GM23248 (cell line): ENCODE measurements at places on chromosomes 7 and 10.

DNA sequence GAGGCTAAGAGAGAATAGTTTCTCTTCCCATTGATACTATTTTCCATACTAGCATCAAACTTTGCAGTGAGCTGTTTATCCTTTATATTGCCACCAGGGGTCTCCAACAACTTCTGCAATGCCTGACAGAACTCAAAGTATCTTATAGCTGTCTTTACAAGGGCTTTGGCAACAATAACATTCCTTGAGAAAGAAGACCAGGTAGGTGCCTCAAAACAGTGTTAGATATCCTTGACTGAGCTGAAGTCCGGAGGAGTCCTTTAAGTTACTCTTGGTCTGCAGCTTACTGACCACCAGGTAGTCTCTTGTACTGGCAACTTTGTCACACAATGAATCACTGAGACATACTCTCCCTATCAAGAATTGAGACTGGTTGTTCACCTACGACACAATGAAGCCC lies 30.0 kb upstream of the TES start:
- DNase-seq: peak; percentile 77

DNA sequence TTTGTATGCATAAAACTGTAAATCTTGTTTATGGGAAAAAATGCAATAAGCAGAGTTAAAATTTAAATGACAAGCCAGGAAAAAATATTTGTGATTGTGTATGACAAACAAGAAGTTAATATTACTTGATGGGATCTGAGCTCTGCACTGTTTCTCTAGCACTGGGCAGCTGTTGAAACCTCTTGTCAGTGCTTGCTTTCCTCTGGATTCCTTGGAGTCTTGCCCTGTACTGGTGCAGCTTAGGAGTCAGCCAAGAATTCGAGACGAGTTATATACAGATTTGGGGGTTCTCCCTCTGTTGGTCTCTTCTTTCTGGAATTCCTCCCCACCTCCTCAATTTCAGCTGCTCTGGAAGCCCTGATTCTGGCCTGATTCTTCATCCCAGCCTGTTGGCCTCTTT lies 24.3 kb upstream of the OPN4 start:
- DNase-seq: peak; percentile 38

DNA sequence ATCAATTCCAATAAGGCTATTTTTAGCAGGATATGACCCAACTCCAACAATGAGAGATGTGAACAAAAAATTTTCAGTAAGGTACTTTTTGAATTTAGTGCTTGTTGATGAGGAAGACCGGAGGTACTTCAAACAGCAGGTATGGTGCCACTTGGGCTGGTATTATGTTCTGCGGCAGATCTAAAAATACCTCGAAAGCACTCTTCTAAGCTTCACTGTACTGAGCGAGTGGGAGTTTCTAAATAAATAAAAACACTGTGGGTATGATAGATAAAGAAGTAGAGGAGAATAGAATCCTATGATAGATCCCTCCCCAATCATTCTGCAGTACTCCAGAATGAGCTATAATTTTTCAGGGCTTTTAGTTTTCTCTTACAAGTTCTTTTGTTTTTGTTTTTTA lies 11.5 kb upstream of the SUPV3L1 start:
- DNase-seq: no peak

- DNase-seq: peak; percentile 62
Observed at GRCh38 chr7:46080595-46081159, 159.6 kb upstream of the IGFBP3 start.

DNA sequence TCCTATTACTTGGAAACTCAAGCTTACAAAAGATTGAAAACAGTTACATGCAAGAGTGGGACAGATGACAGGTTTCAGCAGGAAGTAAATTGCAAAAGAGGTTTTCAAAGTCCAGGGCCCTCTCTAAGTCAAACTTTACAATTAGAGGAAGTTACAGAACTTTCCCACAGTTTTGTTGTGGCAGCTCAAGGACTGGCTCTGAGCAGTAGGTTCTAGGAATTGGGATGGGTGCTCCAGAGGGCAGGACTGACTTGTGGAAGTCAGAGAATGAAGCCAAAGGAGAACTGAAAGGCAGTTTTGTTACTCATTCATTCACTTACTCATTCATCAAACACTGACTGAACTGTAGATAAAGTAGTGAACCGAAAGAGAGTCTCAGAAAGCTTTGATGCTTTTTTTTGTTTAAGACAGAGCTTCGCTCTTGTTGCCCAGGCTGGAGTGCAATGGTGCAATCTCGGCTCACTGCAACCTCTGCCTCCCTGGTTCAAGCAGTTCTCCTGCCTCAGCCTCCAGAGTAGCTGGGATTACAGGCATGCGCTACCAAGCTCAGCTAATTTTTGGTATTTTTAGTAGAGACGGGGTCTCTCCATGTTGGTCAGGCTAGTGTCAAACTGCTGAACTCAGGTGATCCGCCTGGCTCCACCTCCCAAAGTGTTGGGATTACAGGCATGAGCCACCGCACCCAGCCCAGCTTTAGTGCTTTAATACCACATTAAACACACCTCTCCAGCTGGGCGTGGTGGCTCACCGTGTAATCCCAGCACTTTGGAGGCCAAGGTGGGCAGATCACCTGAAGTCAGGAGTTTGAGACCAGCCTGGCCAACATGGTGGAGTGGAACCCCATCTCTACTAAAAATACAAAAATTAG lies 66.8 kb upstream of the CCNJ start:
- no peak for DNase-seq

DNA sequence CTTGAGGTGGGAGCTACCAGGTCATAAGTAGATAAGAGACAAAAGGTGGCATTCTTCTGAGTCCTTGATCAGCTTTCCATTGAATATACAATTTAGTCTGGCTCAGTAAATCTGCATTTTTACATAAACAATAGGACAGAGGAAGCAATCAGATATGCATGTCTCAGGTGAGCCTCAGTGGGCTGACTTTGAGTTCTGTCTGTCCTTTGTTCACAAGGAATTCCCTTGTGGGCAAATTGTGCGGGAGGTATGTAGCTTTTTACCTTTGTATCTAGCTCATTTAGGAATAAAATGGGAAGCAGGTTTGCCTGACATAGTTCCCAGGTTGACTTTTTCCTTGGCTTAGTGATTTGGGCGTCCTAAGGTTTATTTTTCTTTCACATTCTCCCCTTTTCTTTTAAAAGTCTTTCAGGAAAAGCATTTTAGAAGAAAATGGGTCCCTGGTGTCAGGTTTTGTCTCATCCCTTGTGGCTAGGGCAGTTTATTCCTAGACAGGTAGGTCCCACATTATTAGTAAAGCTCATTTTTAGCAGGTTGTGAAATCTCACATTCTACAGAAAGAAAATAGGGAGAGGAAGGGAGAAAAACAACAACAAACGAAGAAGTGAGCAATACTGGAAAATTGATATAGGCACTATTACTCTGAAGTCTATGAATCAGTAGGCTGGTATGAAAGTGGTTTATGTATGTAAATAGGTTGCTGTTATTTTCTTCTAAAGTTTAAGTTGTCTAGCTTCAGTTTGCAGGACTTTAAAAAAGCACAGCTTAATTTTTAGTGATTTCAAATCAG lies 16.5 kb downstream of the SPAM1 start:
- no peak for DNase-seq
